Hepatocyte (in vitro differentiated cells): ENCODE measurements at places on chromosomes 6 and 20. TPM values are rescaled to one million over a fixed set of nuclear protein-coding genes. Genes with fewer than 3 reads are reported as not detected.

GPX5 gene
- not detected in 2 replicates for total RNA-seq

HLA-DQA2 gene
- total RNA-seq, result not detected in 2 replicates

NHLRC1 gene
- 0.84 and 1.5 TPM in 2 replicates for total RNA-seq

DNA sequence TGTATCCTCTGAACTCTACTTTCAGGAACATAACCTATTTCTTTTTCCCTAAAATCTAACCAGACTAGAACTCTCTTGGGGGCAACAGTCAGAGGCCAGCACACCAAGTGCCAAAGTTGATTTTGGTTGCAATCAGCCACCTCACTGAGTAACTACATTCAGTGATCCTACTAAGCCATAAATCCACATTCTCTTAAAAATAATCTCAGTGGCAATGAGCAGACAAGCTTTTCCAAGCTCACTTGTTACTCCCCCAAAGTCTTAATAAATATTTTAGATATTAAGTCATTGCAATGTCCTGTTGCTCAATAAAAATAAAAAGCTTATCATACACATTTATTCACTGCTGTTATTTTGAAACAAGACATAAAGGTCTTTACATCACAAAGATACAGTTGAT lies 9.8 kb downstream of the RGS17 start:
- no peak overlapping the region for H3K27ac ChIP-seq
- peaks cover 7% of the 10 kb centered on the region for H3K27me3 ChIP-seq
- H3K4me3 ChIP-seq, result no peak overlapping the region
- no peaks in the 10 kb centered on the region for H3K36me3 ChIP-seq
- H3K4me1 ChIP-seq, result no peaks in the 10 kb centered on the region

GRCh38 chr20:46088409-46089166 lies 1.2 kb downstream of the NCOA5 start:
- DNase-seq, result peak; percentile 28
- H3K4me1 ChIP-seq, result peaks cover 43% of the 10 kb centered on the region
- peak overlapping the region; percentile 93 for H3K4me3 ChIP-seq

DNA sequence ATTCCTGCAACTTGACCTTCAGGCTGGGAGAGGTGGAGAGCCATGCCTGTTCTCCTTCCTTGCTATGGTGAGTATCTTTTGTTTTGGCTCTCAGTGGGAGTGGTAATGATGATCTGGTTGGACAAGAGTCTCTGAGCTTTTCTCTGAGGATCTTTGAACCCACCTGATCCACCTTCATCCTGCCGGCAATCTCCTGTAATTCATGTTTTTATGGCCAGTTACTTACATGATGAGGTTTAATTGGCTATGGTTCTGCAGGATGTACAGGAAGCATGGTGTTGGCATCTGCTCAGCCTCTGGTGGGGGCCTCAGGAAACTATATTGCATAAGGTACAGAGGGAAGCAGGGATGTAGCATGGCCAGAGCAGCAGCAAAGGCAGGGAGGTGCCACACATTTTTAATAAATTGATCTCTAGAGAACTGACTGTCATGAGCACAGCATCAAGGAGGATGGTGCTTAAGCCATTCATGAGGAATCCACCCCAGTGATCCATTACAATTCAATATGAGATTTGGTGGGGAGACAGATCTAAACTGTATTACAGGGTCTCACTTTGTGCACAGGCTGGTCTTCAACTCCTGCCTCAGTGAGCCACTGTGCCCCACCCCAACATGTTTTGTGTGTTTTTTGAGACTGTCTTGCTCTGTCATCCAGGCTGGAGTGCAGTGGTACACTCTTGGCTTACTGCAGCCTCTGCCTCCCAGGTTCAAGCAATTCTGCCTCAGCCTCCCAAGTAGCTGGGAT lies 10.0 kb downstream of the HSPA1B start:
- H3K4me3 ChIP-seq, result peak overlapping the region; percentile 62
- no peaks in the 10 kb centered on the region for H3K27me3 ChIP-seq
- no peaks in the 10 kb centered on the region for H3K36me3 ChIP-seq
- peak overlapping the region; percentile 88 for H3K27ac ChIP-seq

GRCh38 chr6:4355241-4355640 lies 219.9 kb upstream of the ECI2 start:
- H3K36me3 ChIP-seq, result no peaks in the 10 kb centered on the region
- H3K27me3 ChIP-seq, result no peaks in the 10 kb centered on the region
- H3K27ac ChIP-seq, result no peak overlapping the region

- no peaks in the 10 kb centered on the region for H3K4me1 ChIP-seq
- no peak for DNase-seq
- H3K27ac ChIP-seq, result no peak overlapping the region
- no peaks in the 10 kb centered on the region for H3K27me3 ChIP-seq
- H3K4me3 ChIP-seq, result no peak overlapping the region
- no peaks in the 10 kb centered on the region for H3K36me3 ChIP-seq
Observed at GRCh38 chr6:7707787-7708186, 18.1 kb upstream of the BMP6 start.
